ENCODE measurements at places on chromosomes 6 and 20.

GRCh38 chr6:3230900-3231246 is 3.4 kb upstream of the TUBB2B start:
- DNase-seq = peak; percentile 73

- DNase-seq = no peak
Observed at GRCh38 chr20:51486197-51487005, 56.1 kb downstream of the NFATC2 start.

DNA sequence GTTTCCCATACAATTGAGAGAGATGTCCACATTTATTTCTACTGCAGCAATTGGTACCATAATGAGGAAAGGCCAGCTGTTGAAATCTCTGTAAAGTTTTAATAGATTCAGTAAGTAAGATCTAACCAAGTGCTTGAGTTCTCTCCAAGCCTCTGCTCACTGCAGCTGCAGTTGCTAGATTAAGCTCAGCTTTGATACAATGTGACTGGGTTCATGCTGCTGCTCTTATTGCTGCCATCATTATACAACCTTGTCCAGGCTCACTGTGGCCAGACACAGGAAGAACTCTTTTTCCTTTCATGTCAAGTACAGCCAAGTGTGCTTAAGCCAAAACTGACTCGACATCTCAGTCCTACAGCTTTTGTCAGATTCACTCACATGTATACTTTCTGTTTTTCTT is 423.5 kb downstream of the GJA1 start:
- DNase-seq = no peak

DNA sequence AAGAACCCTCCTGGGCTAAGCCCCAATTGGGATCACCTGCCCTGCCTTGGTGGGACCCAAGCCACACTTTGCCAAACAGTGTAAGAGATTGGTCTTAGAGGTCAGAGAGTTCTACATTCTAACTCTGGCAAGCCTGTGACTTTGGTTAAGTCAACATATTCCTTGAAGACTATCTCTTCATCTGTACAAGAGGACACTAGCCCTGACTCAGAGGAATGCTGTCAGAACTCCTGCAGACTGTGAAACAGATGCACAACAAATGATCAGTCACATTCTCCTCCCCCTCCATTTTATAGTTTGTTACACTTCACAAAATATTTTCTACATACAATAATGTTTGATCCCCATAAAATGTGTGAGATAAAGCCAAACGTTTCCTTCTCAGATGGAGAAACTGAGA is 91.7 kb upstream of the EPB41L1 start:
- DNase-seq = no peak

DNA sequence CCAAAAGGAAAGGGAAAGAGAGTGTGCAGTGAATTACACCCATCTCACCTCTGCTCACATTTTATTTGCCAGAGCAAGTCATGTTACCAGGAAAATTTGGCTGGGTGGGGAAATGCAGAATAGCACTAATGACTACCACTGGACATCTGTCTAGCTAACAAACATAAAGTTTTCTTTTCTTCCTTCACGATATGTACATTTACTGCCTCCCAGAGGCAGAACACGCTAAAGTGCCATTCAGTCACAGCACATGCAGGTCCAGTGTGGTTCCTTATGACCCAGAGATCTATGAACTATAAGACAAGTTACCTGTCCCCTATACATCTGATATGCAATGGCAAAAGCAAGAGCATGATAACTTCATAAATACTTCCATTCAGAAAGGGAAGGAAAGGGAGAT is 194.1 kb downstream of the OGFRL1 start:
- no peak for DNase-seq

GRCh38 chr6:1580585-1580984 is 29.1 kb upstream of the FOXC1 start:
- no peak for DNase-seq

DNA sequence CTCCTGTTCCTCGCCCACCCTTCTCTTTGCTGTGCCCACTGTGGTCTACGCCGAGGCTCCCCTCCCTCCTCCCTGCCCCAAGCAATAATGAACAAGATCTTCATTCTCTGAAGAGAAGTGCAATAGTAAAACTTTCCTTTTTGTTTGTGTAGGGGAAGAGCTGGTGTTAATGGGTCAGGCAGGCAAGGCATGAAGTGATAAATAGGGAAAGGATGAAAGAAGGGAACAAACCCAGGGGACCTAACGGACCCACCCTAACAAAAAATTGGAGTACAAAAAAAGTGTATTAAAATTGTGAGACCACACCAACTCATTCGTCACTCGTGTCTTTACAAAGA is 66.9 kb downstream of the ZBTB2 start:
- no peak for DNase-seq

GRCh38 chr6:7173843-7174503 is 66.2 kb downstream of the RREB1 start:
- DNase-seq = no peak

GRCh38 chr6:119446609-119447008 is 97.0 kb upstream of the MAN1A1 start:
- DNase-seq = no peak

DNA sequence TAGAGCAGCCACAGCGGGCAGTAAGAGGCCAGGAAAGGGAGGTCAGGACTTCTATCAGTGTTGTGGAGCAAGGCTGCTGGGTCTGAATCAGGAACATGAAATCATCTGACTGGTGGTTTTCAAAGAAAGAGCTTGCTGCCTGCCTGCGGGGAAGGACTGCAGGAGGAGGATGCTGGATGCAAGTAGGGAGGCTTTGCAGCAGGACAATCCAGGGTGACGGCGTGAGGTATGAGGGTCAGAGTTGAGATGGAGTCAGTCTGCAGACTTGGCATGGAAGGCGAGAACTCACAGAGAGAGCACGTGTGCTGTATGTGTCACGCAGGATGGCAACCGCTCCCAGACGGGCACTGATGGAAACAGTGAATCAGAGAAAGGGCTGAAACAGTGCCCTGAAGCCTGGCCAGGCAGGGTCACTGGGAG is 59.2 kb upstream of the CD93 start:
- no peak for DNase-seq

- DNase-seq = no peak
Observed at GRCh38 chr6:95387845-95388244, 189.5 kb upstream of the MANEA start.

DNA sequence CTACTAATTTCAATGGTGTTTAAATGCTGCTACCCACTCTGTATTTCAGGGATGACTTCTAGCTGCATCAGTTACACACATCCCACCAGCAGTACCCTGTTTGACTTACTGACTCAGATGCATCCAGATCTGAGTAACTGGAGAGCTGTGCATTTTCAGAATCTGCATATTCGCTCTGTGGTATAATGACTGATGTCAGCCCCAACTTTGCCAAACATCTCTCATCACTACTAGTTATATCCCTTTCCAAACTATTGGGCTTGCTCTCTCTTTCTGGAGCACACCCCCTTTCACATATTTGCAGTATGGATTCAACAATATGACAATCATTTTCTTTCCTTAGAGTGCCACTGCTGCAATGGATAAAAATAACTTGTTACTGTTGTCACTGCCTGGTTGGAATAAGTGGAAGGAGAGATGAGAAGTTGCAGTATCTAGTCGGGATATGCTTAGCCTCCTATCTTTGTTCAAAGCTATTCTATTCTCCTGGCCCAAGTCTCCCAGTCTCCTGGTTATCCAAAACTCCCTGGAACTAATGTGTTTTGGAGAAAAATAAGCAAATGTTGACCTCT is 3.3 kb upstream of the RSPO3 start:
- DNase-seq = no peak

DNA sequence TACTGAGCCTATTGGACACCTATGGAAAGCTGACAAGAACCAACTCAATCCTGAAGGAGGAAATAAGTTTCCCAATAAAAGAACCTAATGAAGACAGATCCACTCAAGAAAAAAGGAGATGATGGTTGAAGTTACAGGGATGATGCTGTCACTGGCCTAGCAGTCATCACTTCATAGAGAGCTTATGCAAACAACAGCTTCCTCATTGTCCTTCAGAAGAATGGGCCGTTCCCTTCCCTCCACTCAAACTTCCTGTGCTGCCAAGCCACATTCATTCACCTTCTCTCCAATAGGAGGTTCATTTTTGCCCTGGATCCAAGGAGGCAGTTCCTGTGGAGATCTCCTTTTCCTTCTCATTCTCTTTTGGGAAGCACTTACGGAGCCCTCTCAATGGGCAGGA is 13.8 kb upstream of the PM20D2 start:
- no peak for DNase-seq

DNA sequence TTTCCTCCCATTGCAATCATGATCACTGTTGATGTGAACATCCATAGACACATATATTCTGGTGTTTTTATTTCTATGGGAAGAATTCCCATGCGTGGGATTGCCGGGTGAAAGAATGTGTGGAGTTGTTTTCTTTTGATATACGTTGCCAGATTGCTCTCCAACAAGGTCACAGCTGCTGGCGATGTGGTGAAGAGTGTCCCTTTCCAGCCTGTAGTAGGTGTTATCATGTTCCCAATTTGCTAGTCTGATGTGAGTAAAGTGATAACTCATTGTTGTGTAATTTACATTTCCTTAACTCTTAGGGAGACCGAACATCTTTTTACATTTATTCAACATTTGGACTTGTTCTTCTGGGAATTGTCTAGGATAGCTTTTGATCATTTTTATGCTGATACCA is 14.5 kb upstream of the ELMO2 start:
- DNase-seq = no peak

GRCh38 chr6:169972736-169973135 is 221.3 kb downstream of the ERMARD start:
- DNase-seq = no peak

- DNase-seq = no peak
Observed at GRCh38 chr6:38216451-38216850, 396.9 kb downstream of the ZFAND3 start.

GRCh38 chr6:29611426-29611825 is 21.6 kb downstream of the GABBR1 start:
- DNase-seq = no peak

DNA sequence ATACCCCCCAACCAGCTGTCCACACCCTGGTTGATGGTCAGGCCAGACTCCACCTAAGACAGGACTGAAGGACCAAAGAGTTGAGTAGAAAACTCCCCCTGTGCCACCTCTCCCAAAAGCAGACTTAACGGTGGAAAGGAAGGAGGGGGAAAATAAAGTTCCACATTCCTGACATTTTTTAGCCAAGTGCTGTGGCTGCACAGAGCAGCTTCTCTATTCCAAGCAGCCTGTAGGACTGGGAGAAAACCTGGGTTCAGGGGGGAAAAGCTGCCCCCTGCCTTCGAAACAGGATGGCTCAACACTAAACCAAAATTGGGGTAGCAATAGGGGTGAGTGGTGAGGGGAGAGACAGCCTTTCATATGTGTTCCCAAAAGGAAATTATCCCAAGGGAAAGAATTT is 3.6 kb downstream of the TRAM2 start:
- DNase-seq = no peak

DNA sequence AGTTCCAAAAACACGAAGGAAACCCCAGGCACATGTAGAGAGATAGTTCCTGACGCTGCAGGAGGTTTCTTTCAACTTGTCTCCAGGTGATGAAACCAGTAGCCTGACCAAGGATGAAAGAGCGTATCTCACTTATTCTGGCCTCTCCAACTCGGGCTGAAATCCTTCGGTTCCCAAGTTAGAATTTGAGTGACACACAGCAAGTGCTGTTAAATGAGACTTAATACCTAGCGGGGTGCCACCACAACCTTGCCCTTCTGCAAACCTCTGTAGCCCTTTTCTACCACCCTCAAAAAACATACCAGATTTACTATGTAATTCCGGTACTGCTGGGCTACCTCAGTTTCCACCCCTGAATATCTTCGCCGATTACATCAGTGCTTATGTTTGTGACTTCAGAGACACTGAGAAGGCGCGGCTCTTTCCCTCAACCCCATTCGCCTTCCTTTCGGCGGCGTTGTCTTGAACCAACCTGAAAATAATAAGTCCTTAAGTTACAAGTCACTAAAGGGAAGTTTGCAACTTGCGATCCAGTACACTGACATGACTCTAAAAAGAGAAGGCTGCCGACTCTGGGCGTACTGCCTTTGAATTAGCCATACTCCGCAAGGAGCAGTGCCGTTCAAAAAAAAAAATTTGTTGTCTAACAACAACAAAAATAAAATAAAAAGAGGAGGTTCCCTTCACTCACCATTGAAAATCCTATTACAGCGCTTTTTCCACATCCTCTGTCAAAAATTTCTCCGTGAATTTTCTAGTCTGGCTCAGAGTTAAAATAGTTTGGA is 194.9 kb upstream of the ZNF184 start:
- DNase-seq = no peak

GRCh38 chr6:124741341-124741740 is 220.9 kb upstream of the RNF217 start:
- no peak for DNase-seq

- DNase-seq = no peak
Observed at GRCh38 chr6:55819811-55820210, 55.6 kb downstream of the BMP5 start.

DNA sequence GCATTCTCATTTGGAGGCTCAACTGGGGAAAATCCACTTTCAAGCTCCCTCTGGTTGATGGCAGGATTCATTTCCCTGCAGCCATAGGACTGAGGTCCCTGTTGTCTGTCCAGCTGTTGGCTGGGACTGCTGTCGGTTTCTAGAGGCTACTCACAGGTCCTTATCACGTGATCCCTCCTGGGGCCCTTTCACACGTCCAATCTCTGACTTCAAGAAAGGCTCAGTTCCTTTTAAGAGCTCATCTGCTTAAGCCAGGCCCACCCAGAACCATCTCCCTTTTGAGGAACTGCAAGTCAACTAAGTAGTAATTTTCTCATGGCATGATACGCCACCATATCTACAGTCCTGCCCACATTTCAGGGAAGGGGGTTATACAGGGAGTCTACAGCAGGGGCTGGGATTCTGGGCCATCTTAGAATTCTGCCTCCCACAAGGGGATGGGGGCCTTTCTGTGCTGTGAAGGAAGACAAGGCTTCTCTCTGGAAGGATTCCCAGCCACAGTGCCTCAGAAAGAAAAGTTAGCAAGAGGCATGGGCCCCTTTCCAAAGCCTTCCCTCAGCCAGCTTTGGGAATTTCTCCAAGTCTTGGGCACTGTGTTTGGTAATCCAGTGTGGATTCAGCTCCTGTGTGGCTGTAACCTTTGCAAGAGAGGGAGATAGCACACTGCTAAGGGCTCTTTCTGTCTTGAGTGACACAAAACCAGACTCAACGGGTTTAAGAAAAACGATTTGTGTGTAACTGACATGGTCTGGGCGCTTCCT is 66.4 kb downstream of the CTCFL start:
- DNase-seq = no peak

DNA sequence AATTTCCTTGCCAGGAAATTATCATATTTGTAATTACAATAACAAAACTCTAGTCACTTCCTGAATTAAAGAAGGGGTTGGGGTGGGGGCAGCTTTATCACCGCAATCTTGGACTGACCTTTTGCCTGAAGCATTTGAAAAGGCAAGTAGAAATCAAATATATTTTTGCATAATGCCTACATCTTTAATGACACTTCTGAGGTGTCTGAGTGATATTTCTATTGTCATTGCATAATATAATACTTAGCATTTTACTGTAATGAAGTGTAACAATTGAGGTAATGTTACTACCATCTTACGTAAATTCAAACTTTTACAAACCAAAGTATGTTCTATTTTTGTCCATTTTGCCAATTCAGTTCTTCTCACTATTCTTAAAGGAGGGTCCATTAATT is 65.2 kb downstream of the SYNE1 start:
- no peak for DNase-seq

Data from SK-N-DZ (cell line).